ENCODE measurements at places on chromosomes 4 and X. TPM values are rescaled to one million over a fixed set of nuclear protein-coding genes. Genes with fewer than 3 reads are reported as not detected.

PHOX2B gene
- polyA plus RNA-seq: not detected

SCARB2 gene
- 14.7 TPM for polyA plus RNA-seq

MTNR1A gene
- not detected for polyA plus RNA-seq

ZDHHC15 gene
- 0.55 TPM for polyA plus RNA-seq

TCEAL7 gene
- not detected for polyA plus RNA-seq

ODAPH gene
- polyA plus RNA-seq: not detected

PRR32 gene
- polyA plus RNA-seq: not detected

DNA sequence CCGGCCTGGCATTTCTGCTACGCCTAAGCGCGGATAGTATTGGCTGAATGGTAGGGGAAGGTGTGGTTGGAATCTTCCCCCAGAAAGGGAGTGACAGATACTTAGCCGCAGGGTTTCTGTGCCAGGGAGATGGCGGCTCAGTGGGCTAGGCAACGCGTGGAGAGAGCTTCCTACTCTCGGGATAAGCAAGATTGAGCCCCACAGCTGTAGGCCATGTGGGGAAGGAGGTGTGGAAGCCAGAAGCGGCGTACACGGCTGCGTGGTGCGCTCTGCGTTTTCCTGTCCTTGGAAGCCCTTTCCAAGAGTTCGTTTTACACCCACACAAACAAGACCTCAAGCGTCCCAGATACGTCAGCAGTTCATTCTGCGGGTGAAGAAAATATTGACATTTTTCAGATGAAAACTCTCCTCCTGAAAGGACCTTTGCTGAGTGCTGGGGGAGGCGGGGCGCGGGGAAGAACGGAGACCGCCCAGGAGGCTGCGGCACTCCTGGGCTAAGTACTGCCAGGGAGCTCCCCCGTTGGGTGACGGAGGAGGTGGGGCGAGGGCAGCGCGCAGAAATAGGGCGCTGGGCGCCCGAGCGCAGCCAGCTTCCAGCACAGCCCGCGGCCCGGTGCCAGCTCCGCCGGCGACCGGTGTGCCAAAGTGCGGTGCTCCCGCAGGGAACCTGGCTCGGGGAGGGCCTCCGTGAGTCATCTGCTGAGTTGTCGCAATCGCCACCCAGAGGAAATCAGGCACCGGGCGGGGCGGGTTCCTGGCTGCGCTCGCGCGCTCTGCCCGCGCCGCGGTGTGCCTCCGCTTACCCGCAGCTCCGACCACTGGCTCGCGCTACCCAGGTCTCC is at the start of gene GPAT3:
GPAT3 (plus strand) TSS at position 589 of the 842 bp plus-strand sequence. CDS start 515 bp downstream, outside the sequence.
- H3K27me3 ChIP-seq: no peaks in the 10 kb centered on the region
- H3K27ac ChIP-seq: peak within 1 kb of the TSS; percentile 56
- no peaks in the 10 kb centered on the region for H3K36me3 ChIP-seq
- peak; percentile 58 for DNase-seq
- peak within 1 kb of the TSS; percentile 80 for H3K4me3 ChIP-seq
- no peaks in the 10 kb centered on the region for H3K4me1 ChIP-seq

GRCh38 chrX:122907375-122907774 is 276.7 kb upstream of the GRIA3 start:
- no peak for DNase-seq
- no peaks in the 10 kb centered on the region for H3K4me1 ChIP-seq
- H3K27ac ChIP-seq: no peak overlapping the region
- H3K4me3 ChIP-seq: no peak overlapping the region

DNA sequence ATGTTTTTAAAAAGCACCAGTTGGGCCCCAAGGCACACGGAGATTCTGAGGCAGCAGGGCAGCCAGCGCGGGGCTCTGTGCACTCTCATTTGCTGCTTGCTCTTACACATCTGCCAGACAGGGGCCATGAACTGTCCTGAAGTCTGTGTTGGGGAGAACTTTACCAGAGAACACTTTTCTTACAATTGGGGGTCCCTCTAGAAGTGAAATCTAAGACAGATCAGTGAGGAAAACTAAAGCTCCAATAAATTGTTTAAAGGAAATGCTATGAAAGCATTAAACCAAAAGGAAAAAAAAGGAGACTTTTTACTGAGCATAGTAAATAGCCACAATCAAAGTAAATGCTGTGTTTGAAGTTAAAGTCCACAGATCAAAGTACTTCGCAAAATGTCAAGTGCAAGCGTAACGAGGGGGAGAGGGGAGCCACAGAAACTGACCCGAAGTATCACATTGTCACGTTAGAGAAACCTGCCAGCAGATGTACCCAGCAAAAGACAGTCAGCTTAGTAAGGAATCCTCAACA is 37.8 kb downstream of the SORBS2 start:
- no peaks in the 10 kb centered on the region for H3K4me1 ChIP-seq
- H3K4me3 ChIP-seq: no peak overlapping the region
- H3K27me3 ChIP-seq: no peaks in the 10 kb centered on the region

GRCh38 chr4:103024996-103025395 is 5.5 kb upstream of the SLC9B1 start:
- no peak overlapping the region for H3K27ac ChIP-seq
- no peaks in the 10 kb centered on the region for H3K36me3 ChIP-seq
- no peaks in the 10 kb centered on the region for H3K27me3 ChIP-seq
- no peak for DNase-seq
- no peak overlapping the region for H3K4me3 ChIP-seq

GRCh38 chr4:81512001-81512756 is 40.5 kb upstream of the RASGEF1B start:
- H3K36me3 ChIP-seq: no peaks in the 10 kb centered on the region
- H3K27me3 ChIP-seq: no peaks in the 10 kb centered on the region
- no peak overlapping the region for H3K27ac ChIP-seq
- no peak overlapping the region for H3K4me3 ChIP-seq

GRCh38 chrX:119775517-119776238 is 15.8 kb downstream of the RPL39 start:
- no peaks in the 10 kb centered on the region for H3K4me1 ChIP-seq
- H3K36me3 ChIP-seq: no peaks in the 10 kb centered on the region
- H3K4me3 ChIP-seq: no peak overlapping the region
- no peak for DNase-seq

DNA sequence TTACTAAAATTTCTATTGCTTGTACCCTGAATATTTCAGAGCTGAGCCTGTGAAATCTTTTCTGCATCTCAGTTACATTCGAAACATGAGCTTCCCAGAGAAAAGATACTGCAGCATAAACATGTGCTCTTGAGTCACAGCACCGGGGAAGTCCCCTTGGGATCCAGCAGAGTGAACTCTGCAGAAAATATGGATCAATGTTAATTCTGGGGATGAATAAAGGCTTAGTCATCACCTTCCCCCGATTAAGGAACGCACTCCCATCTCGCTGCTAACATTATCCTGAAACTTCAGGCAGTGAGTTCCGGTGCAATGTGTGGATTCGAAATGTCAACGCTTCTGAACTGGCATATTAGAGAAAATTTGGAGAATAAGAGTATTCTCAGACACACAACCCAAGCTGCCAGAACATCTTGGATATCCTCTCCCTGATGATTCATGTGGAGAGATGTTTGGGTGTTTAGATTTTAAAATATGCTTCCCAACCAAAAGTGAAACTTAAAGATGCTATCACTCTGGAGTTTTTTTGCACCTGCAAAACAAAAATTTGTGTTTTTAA is 90.8 kb downstream of the IRF2 start:
- no peak overlapping the region for H3K4me3 ChIP-seq
- no peaks in the 10 kb centered on the region for H3K27me3 ChIP-seq
- H3K36me3 ChIP-seq: no peaks in the 10 kb centered on the region
- H3K27ac ChIP-seq: no peak overlapping the region
- H3K4me1 ChIP-seq: peaks cover 40% of the 10 kb centered on the region

DNA sequence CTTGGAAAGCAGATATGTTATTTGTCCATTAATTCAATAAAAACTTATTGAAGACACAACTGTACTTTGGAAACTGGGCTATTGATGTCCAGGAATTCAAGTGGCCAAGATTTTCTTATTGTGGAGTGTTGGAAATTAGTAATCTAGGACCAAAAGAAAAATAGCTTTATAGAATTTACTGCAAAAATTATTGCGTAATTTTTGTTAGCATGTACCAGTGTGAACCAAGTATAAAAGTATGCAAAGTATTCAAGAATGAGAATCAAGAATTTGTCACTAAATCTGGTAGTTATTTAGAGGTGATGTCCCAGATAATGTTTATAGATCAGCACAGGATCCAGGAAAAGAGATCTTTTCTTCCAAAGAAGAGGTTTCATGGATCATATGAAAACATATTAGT is 468.9 kb upstream of the CTSO start:
- no peak for DNase-seq
- H3K4me1 ChIP-seq: no peaks in the 10 kb centered on the region
- H3K36me3 ChIP-seq: no peaks in the 10 kb centered on the region
- no peaks in the 10 kb centered on the region for H3K27me3 ChIP-seq

DNA sequence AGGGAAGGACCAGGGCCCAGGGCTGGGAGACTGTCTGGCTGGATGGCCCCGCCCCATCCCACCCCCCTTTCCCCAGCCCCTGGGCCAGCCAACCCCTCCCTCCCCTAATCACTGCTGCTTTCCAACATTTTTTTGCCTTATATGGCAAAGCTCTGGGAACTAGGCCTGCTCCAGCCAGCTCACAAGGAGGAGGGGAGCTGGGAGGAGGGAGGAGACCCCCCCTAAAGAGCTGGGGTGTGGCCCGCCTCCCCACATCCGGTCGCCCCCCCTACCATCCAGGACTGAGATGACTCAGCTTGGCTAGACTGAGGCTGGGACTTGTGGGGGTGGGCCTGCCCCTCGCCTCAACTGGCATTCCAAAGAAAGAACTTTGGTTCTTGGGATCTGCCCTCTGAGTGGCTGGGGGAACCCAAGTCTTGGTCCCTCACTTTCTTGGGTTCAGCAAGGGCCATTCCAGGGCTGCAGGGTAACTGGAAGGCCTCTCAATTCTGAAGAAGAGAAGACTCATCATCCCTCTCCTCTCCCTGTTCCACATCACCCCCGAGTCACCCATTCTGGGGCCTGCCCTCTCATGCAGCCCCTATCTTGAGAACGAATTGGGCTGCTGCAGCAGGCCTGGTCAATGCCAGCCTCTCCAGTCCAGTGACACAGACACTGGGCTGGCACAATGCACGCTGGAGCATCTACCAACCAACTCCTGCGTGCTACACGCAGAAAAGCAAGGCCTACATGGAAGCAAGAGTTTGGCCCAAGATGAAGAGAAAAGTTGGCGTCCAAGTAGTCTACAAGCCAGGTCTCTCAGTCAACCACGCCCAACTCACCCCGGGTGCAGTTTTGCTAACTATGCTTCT is 4.8 kb downstream of the FLNA start:
- DNase-seq: peak; percentile 51
- peaks cover 29% of the 10 kb centered on the region for H3K4me1 ChIP-seq
- peaks cover 36% of the 10 kb centered on the region for H3K36me3 ChIP-seq
- no peaks in the 10 kb centered on the region for H3K27me3 ChIP-seq
- H3K4me3 ChIP-seq: peak overlapping the region; percentile 82

- H3K27me3 ChIP-seq: no peaks in the 10 kb centered on the region
- H3K4me3 ChIP-seq: no peak overlapping the region
- no peak for DNase-seq
- no peaks in the 10 kb centered on the region for H3K4me1 ChIP-seq
- H3K27ac ChIP-seq: no peak overlapping the region
Measured at GRCh38 chrX:105488716-105489115, 268.2 kb upstream of the TEX13A start.

DNA sequence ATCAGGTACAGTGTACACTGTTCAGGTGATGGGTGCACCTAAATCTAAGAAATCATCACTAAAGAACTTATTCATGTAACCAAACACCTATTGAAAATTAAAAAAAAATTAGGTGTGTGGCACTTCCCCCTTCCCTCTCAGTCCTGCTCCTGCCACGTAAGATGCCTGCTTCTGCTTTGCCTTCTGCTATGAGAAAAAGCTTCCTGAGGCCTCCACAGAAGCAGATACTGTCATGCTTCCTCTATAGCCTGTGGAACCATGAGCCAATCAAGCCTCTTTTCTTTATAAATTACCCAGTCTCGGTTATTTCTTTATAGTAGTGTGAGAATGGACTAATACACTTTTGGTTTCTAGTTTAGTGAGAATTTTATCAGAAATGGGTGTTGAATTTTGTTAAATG is 459.8 kb upstream of the DIPK2B start:
- DNase-seq: no peak
- H3K27me3 ChIP-seq: no peaks in the 10 kb centered on the region
- H3K36me3 ChIP-seq: no peaks in the 10 kb centered on the region
- H3K27ac ChIP-seq: no peak overlapping the region
- H3K4me1 ChIP-seq: no peaks in the 10 kb centered on the region
- no peak overlapping the region for H3K4me3 ChIP-seq

GRCh38 chr4:152523731-152524130 is 12.2 kb downstream of the FBXW7 start:
- no peaks in the 10 kb centered on the region for H3K4me1 ChIP-seq
- H3K36me3 ChIP-seq: no peaks in the 10 kb centered on the region
- no peak for DNase-seq
- no peaks in the 10 kb centered on the region for H3K27me3 ChIP-seq

DNA sequence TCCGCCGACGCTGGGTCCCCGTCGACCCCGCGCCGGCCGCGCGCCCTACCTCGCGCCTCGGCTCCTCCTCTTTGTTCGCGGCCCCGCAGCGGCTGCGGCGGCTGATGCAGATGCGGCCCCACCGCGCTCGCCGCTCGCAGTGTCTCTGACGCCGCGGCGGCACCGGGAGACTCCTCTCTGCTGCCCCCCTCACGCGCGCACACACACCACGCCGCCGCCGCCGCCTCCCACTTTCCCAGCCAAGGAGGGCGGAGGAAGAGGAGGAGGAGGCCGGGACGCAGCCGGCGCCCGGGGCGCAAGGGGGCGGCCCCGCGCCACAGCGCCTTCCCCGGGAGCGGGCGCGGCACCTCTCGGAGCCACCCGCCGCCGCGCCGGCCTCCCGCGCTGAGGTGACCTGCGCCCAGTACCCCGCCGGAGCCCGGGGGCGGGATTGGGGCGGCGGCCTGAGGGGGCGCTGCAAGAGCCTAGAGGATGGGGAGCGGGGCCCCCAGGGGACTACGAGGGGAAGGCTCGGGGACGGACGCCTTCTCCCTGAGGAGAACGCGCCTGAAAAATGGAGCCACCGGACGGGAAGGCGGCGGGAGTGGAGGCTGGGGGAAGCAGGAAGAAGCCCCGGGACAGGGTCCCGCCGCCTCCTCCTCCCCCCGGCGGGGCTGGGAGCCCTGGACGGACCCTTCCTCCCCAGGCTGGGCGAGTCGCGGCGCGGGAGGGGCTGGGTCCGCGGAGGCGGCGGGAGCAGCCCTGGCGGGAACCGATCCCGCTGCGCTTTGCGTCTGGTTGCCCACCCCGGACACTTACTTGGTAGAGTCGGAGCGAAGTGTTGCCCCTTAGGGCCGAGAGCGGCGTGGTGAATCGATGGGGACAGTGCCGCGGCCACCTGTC is at the start of gene SH3RF1:
SH3RF1 (minus strand) TSS at position 147 of the 882 bp plus-strand sequence. CDS start 1,744 bp downstream, outside the sequence.
- H3K36me3 ChIP-seq: no peaks in the 10 kb centered on the region
- no peak for DNase-seq
- no peaks in the 10 kb centered on the region for H3K4me1 ChIP-seq
- H3K27me3 ChIP-seq: peaks cover 4% of the 10 kb centered on the region
- peak within 1 kb of the TSS; percentile 42 for H3K4me3 ChIP-seq
- H3K27ac ChIP-seq: no peak within 1 kb of the TSS

GRCh38 chr4:139774759-139775487 is 109.3 kb downstream of the MGST2 start:
- no peaks in the 10 kb centered on the region for H3K27me3 ChIP-seq
- no peaks in the 10 kb centered on the region for H3K4me1 ChIP-seq
- no peak for DNase-seq
- H3K36me3 ChIP-seq: no peaks in the 10 kb centered on the region
